ENCODE measurements at places on chromosomes 3 and 15.

DNA sequence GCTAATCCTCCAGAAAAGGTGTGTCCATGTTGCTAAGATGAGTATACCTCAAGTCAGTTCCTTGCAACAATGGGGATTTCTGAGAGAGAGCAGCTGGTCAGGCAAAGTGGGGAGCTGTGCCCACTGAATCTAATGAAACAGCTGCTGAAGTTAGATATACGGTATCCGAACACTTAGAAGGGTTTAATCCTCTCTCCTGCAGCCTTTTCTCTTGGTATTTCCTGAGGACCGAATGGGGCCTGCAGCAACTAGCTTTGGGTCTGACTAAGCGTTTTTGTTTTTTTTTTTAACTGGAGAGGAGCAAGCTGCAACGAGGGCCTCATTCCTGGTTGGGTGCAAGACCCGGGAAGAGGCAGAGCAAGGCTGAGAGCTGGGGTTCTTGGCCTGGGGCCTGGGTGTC, 37.6 kb upstream of the BNC1 start:
- DNase-seq: no peak

DNA sequence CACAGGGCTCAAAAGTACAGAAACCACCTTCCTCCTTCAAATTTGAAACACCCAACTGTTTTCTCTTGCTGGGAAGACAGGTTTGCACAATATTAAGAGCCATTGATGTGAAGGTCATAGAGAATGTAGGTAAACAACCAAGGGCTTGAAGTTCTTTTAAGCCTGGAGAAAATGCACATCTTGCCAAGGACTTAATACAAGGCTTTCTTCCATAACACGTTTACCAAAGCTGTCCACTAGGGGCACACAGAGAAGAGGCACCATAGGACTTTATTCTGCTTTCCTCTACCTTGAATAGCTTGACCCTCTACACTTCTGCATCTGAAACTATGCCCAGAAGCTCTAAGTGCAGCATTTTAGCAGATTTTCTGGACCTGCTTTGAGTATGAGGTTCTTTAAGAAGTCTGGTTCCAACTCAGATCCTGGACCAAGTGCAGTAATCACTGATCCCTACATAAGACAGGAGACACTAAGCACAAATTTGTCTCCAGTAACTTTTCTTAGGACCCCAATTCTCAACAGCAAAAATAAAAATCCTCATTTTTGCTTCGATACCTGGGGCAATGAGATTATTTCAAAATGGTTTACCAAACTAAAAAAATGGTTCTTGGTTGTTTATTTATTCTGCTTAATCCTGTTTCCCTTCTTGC, 138.0 kb downstream of the FBN1 start:
- peak; percentile 41 for DNase-seq

DNA sequence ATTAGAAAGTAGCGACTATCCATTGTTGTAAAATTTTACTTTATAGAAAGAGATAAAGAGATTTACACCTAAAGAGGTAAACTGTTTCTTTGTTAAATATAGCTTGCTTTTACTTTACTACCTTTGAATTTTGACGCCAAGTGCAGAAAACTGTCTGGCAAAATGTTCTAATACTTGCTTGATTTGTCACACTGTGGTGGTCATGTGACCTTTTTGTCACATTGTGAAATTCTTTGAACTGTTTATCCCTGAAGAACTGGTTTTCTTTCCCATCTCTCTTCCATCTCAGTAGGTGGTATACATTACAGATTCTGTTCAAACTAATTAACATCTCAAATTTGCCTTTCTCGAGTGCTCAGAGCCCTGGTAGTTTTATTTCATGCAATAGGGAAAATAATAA, 327.4 kb downstream of the NAALADL2 start:
- DNase-seq: no peak

DNA sequence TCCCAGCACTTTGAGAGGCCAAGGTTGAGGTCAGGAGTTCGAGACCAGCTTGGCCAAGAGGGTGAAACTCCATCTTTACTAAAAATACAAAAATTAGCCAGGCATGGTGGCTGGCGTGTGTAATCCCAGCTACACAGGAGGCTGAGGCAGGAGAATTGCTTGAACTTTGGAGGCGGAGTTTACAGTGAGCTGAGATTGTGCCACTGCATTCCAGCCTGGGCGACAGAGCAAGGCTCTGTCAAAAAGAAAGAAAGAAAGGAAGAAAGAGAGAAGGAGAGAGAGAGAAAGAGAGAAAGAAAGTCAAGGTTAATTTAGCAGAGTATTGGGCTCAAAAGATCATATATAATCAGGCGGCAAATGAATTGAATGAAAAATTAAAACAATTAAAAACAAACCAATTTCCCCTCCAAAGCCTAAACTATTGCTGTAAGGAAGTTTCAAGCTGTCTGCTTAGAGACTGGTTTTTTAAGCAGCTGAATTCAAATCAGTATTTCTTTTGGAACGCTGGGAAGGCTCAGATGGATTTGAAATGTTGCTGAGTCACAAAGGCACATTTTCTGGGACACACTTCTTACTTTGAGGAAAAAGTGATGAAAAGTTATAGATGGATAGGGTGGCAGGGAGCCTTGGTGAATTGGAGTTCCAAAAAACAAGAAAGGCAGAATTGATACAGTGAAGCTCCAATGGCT, 81.3 kb upstream of the BHLHE40 start:
- no peak for DNase-seq

DNA sequence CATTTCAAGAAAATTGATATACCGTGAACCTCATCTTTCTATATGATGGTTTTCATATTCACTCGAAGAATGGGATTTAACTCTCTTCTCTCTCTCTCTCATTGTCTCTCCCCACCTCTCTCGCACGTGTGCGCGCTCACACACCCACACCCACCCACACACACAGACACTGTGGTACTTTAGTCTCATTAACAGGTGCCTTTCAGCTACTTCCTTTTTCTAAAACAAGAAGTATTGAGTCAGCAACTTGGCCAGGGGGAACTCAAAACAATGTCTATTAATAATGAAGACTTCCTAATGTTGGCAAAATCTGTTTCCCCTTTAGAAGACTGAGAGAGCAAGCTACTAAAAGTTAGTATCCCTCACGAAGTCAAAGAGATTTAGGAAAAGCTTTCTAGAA, 150.7 kb downstream of the TMCO5A start:
- DNase-seq: no peak

Measured in glomerular endothelial cell (primary cell).